ENCODE measurements at places on chromosomes 11 and 22. TPM values are rescaled to one million over a fixed set of nuclear protein-coding genes. Genes with fewer than 3 reads are reported as not detected.
A peak's percentile ranks its signal among the peaks of the same experiment; 100 is the strongest.

DNA sequence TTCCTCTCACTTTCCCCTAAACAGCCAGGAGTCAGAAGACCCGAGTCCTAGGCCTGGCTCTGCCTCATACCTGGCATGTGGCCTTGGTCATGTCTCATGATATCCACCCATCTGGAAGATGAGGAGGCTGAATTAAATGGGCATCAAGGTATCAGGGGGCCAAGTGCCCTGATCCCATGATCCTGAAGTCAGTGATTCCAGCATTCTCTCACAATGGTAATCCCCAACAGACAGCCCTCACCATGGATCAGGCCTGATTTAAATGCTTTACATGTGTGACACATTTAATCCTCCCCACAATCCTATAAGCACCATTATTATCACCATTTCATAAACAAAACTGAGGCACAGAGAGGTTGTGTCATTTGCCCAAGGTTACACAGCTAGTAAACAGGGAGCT is 70.0 kb downstream of the PDE2A start:
- no peak overlapping the region for H3K27ac ChIP-seq
- no peak overlapping the region for H3K4me3 ChIP-seq
- no peak for DNase-seq
- no peaks in the 10 kb centered on the region for H3K4me1 ChIP-seq

DNA sequence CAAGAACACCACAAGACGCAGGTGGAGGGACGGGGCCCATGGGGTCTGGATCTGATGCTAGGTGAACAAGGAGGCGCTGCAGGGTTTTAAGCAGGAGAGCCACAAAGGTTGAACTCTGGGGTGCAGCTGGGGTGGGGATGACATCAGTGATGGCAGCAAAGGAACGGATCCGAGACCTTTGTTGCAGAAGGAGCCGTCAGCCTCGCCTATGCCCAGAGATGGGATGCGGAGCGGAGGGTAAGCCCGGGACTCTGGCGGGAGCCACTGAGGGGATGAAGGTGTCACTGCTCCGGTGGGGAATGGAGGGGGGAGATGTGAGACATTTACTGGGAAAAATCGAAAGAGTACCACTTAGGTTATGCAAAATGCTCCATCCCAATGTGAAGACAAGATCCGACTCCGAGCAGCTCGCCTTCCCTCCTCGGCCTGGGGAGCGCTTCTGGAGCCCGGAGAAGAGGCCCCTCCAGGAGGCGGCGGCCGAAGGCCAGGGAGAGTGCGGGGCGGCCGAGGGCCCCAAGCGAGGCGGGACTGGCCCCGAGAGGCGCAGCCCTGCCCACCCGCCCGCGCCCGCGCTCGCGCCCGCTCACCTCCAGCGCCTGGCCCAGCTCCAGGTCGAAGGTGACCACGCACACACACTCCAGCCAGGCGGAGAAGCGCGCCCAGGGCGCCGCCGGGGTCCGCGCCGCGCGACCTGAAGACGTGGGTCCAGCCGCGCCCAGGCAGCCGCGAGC is 422 bp downstream of the DENND6B start:
- H3K27me3 ChIP-seq: no peaks in the 10 kb centered on the region
- peak overlapping the region; percentile 25 for H3K4me3 ChIP-seq
- no peaks in the 10 kb centered on the region for H3K36me3 ChIP-seq
- no peak overlapping the region for H3K27ac ChIP-seq
- no peaks in the 10 kb centered on the region for H3K4me1 ChIP-seq
- DNase-seq: no peak

DNA sequence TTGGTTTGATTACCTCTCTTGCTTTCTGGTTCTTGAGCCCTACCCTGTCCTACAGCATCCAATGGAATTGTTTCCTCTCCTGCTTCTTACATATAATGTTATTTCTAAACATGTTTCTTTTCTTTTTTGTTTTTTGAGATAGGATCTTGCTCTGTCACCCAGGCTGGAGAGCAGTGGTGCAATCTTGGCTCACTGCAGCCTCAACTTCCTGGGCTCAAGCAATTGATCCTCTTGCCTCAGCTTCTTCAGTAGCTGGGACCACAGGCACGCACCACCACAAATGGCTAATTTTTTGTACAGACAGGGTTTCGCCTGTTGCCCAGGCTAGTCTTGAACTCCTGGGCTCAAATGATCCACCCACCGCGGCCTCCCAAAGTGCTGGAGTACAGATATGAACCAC is 105.9 kb downstream of the SGSM3 start:
- H3K4me1 ChIP-seq: peaks cover 2% of the 10 kb centered on the region
- no peak overlapping the region for H3K4me3 ChIP-seq
- no peak for DNase-seq
- H3K36me3 ChIP-seq: no peaks in the 10 kb centered on the region
- no peaks in the 10 kb centered on the region for H3K27me3 ChIP-seq

DNA sequence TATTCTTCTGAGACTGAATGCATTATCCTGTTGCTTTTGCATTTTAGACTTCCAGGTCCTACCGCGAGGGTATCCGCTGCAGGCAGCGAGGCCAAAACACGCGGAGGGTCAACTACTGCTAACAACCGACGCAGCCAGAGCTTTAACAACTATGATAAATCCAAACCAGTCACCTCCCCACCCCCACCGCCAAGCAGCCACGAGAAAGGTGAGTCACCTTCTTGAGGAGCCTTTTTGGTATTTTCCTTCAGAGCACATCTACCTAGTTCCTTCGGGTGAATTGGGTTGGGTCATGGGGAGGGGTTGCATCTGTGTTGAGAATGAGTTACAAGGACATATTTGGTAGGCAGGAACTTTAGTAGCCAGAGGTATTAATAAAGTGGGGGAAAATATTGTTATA is 179.8 kb downstream of the NAV2 start:
- no peak for DNase-seq
- H3K36me3 ChIP-seq: peaks cover 7% of the 10 kb centered on the region
- no peak overlapping the region for H3K27ac ChIP-seq

- H3K4me1 ChIP-seq: no peaks in the 10 kb centered on the region
- no peak overlapping the region for H3K4me3 ChIP-seq
- no peaks in the 10 kb centered on the region for H3K27me3 ChIP-seq
- no peak for DNase-seq
- H3K36me3 ChIP-seq: no peaks in the 10 kb centered on the region
- no peak overlapping the region for H3K27ac ChIP-seq
Observed at GRCh38 chr11:14835496-14836492, 56.2 kb downstream of the CYP2R1 start.

- H3K4me1 ChIP-seq: no peaks in the 10 kb centered on the region
- H3K4me3 ChIP-seq: no peak overlapping the region
- no peak for DNase-seq
- no peaks in the 10 kb centered on the region for H3K36me3 ChIP-seq
- H3K27me3 ChIP-seq: peaks cover 19% of the 10 kb centered on the region
- no peak overlapping the region for H3K27ac ChIP-seq
Observed at GRCh38 chr11:121453589-121454299, 977 bp upstream of the SORL1-AS1 start.

- H3K27me3 ChIP-seq: no peaks in the 10 kb centered on the region
- peak overlapping the region; percentile 46 for H3K4me3 ChIP-seq
- H3K36me3 ChIP-seq: peaks cover 6% of the 10 kb centered on the region
- no peak for DNase-seq
- H3K27ac ChIP-seq: peak overlapping the region; percentile 57
Observed at GRCh38 chr22:19120829-19121630, 1.2 kb downstream of the DGCR2 start.

Gene C11orf86
- not detected for total RNA-seq

Gene MFNG
- total RNA-seq: under 0.01 TPM

Gene ART1
- total RNA-seq: not detected

Gene IL18
- total RNA-seq: 0.17 TPM

Gene CTSC
- 75.8 TPM for total RNA-seq

Gene WNT7B
- under 0.01 TPM for total RNA-seq

All from fibroblast of lung (primary cell).